Naive B cell (primary cell): ENCODE measurements at places on chromosomes 12 and 14. TPM values are rescaled to one million over a fixed set of nuclear protein-coding genes. Genes with fewer than 3 reads are reported as not detected.

DNA sequence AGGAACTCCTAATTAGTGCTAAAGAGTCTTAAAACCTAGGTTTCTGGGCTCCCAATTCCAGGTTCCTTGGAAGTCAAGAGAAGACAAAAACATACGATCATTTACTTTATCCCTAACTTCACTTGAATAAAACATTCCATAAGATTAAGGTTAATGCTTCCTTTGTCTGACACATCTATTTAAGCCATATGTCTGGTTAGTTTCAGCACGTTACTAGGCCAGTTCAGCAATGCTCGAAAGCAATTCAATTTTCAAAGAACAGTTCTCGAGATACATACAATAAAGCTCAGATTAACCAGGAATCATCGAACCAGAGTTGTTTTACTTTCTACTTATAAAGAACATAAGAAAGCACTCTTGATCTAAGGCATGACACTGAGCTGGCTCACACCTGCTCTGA lies 68.0 kb upstream of the POC1B start:
- no peak for DNase-seq

GRCh38 chr12:98549371-98550110 lies 34.2 kb downstream of the TMPO start:
- DNase-seq = no peak

GRCh38 chr12:42807766-42808165 lies 218.2 kb upstream of the PRICKLE1 start:
- DNase-seq = no peak

GRCh38 chr14:92866901-92867865 lies 55.8 kb upstream of the CHGA start:
- DNase-seq = no peak

DNA sequence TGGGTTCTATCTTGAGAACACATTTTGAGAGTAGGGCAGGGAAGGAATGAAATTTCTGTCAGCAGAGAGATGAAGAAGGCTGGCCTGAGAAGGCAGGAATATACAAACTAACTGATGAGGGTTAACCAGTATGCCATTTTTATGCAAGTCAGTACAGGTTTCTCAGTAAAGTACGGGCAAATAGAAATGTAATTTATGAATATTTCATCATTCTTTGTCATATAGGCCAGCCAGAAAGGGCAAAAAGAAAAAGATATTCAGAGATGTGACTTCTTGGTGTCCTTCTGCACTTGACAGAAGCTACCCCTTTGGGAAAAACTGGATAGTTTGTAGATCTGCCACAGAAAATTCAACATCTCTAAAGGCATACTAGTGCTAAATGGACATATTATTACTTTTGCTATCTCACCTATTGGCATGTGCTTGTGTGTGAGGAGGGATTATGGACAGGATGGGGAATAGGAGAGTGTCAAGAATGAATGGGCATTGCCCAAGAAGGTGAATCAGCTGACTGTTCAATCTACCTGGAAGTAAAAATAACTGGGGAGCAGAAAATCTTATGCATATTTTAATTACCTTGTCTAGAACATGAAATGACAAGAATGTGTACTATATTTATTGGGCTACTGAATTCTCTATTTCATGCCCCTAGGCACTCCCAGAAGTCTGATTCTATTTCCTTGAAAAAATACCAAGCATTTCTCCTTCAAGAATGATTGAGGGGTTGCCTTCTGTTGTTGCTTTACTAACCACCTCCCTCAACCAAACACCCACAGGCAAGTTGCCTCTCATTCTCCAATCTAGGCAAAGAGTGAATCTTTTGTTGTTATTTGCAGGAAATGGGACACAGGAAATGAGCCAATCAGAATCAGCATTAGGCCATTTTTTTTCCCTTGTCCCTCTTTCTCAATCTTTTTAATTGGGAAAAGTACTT lies 175.1 kb upstream of the SLC38A2 start:
- DNase-seq = no peak

- DNase-seq = no peak
Observed at GRCh38 chr14:53953828-53954550, 2.6 kb downstream of the BMP4 start.

DNA sequence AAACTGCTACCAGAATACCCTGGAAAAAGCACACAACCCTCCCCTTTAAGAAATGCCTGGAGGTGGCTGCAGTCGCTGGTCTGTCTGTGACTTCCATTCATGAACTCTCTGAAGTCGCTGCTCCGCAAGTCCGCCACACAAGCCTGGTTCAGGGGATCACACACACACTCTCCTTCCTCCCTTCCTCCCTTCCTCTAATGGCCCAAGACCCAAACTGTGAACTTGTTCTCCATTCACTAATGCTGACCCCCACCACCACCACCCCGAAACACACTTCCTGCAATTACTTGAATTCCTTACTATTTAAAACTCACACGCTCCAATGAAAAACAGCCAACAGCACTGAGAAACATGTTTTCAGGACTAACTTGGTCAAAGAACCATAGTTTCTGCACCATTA lies 1.0 kb upstream of the LMO3 start:
- DNase-seq = no peak

DNA sequence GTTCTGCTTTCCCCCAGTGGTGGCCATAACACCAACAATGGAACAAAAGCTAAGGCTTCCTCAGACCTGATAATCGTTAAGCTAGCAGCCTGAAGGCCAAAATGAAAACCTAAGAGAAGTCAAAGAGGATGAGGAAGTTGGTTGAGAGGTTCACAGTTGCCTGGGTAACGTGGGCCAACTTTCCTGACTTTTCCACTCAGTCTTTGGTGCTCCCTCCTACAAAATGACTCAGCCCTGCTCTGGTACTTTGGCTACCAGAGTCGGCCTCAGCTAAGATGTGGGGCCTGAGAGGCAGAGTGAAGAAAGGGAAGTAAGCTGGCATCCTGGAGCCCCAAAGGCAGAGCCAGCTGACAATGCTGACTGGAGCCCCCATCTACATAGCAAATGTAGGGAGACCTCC lies 14.9 kb upstream of the FKBP11 start:
- no peak for DNase-seq

Gene CMTM5
- polyA plus RNA-seq = not detected

Gene IAPP
- not detected for polyA plus RNA-seq

Gene KRT75
- polyA plus RNA-seq = not detected

Gene KICS2
- polyA plus RNA-seq = 18.1 TPM

Gene MANSC1
- 1.6 TPM for polyA plus RNA-seq
